ENCODE measurements at places on chromosomes 7 and 10. TPM values are rescaled to one million over a fixed set of nuclear protein-coding genes. Genes with fewer than 3 reads are reported as not detected.

Gene SPDYE16
- 0.53 TPM for total RNA-seq

- DNase-seq = no peak
These were observed 115.1 kb downstream of the FRMD4A start for GRCh38 chr10:14215641-14216040.

DNA sequence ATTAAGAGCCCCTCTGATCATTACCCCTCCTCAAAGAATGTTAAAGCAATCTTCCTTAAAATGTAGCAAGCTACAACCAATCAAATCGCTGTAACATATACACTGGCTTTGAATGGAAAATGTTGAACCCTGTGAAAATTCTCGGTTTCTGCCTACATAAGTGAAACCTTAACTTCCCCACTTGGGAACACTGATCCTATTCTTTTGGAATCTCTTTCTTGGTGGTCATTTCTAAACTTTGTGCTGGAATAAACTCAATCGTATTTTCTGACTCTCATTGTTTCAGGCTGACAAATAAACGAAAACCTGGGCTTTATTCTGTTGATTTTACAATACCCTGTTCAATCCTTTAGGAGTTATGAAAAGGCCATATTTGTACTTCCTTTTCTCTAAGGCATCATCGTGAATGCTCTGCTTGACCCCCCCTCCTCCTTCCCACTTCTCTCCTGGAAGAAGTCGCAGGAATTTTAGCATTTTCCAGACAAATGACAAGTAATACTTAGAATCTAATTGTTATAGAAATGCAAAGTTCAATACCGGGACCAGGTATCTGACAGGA is 155.1 kb upstream of the FAM13C start:
- no peak for DNase-seq

Gene SPDYE2B
- not detected for total RNA-seq

DNA sequence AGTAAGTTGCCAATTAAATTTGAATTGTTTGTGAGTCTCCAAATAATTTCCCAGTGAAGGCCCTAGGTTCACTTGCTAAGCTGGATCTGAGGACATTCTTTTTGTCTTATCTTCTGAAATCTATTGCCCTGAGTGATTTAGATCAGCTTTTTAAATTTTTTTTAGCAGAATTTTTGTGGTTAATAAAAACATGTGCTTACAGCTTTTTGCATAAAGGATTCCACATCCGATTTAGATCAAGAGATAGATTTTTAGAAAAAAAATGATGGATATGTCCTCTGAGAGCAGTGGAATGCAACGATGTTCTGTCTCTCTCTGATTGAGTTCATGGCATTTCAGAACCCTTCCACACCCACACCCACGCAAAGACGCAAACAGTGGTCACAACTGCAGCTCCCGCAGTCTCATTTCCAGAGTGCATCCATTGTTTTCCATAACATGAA is 358.8 kb downstream of the SUGCT start:
- DNase-seq = no peak

DNA sequence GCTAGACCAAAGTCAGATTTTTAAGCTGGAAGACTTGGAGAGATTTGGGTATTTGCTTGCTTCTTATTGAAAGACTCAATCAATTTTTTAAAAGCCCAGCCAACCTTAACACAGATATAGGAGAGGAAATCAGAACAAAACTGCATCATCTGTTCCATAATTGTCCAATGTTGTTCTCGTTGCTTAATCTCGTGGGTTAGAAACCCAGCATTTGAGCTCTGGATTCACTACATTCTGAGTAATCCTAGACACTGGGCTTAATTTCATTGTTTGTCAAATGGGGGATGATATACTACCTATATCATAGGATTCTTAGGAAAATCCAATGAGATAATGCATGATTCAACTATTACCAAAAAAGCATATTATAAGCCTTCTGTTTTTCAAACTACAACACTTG is 48.9 kb downstream of the CALD1 start:
- no peak for DNase-seq

- no peak for DNase-seq
These were observed 19.6 kb upstream of the MACC1 start for GRCh38 chr7:20236790-20237189.

- no peak for DNase-seq
These were observed 320.5 kb downstream of the PTPRN2 start for GRCh38 chr7:158266817-158267741.

Gene CDH23
- 40.5 TPM for total RNA-seq

Data from ovary (tissue), 10 donors.